IMR-90 (cell line): ENCODE measurements at places on chromosomes 7 and 10. TPM values are rescaled to one million over a fixed set of nuclear protein-coding genes. Genes with fewer than 3 reads are reported as not detected.

SPDYE9 gene
- not detected in 2 replicates for total RNA-seq

LRRN3 gene
- total RNA-seq = 15.2 and 15.8 TPM in 2 replicates

RNF148 gene
- not detected in 2 replicates for total RNA-seq

CCDC71L gene
- 19.2 and 20.6 TPM in 2 replicates for total RNA-seq

ASIC3 gene
- total RNA-seq = not detected in 2 replicates
